ENCODE measurements at places on chromosomes 4 and X.

- no peak for DNase-seq
Measured at GRCh38 chr4:7295197-7295910, 103.0 kb downstream of the SORCS2 start.

DNA sequence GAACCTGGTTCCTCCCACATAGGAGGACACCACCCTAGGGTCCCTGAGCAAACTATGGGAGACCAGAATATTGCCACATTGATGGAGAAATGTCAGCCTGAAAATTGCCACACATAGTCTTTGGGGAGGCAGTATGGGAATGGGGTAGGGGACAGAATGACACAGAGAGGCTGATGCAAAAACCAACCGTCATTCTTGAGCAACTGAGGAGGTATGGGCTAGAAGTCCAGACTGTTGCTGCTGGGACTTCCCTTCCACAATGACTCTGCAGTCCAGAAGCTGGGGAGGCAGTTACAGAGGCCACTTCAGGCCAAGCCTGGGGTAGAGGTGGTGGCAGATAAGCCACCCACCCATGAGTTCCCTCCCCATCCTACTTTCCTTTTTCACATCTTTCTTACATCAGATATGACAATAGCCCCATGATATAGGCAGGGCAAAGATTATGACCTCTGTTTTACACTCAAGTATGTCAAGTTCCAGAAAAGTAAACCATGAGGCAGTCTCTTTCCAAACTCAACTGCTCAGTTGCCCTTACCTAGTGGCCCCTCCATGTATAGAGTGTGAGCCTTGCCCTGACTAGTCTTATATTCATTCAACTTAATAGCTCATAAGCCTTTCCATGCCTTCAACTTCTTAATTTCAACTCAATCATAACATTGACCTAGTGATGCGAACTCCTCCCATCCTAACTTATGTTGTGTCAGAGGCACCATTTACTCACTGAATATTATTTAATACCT is 41.7 kb downstream of the VSIG4 start:
- no peak for DNase-seq

GRCh38 chr4:153465615-153466080 is 512 bp upstream of the TMEM131L start:
- no peak for DNase-seq

GRCh38 chr4:28842271-28842670 is 1877.9 kb upstream of the PCDH7 start:
- DNase-seq = no peak

- DNase-seq = no peak
Measured at GRCh38 chrX:87679849-87680248, 162.2 kb downstream of the KLHL4 start.

- no peak for DNase-seq
Measured at GRCh38 chrX:124421898-124422655, 75.7 kb downstream of the SH2D1A start.

DNA sequence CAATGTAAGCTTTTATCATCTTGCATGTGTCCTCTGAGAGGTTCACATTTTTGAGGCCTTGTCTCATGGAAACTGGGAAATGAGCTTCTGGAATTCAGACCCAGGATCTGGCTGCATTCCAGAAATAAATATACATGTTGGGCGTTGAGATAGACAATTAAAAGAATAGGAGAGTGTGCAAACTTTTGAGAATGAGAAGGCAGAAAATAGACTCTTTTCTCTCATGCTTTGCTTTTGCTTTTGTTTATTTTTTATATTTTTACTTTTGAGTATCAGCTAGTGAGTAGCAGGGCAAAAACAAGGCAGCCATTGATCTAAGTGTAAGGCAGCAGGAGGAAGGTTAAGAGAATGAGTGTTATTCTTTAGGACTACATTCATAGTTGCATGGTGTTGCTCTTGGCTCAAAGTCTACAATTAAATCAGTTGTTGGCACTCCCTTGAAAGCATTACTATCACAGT is 12.4 kb downstream of the SHROOM3 start:
- DNase-seq = no peak

DNA sequence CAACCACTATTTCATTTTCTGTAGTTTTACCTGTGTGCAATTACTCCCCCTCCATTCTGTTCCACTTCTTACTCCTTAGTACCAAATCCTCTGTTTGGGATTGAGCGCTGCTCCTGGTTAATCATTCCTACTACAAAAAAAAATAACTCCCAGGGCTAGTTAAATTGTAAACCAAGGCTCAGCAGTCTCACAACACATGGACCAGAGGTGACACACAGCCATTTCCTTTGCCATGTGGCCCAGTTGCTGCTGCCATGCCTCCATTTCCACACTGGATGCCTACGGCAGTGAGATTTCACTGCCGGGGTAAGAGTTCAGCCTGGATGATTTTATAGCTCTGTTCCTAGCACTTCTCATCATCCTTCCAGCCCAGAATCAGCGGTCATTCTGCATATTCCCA is 107.2 kb downstream of the AKAP4 start:
- no peak for DNase-seq

- peak; percentile 31 for DNase-seq
Measured at GRCh38 chr4:110211007-110211769, 12.8 kb upstream of the ELOVL6 start.

GRCh38 chr4:23686169-23686897 is 203.5 kb downstream of the PPARGC1A start:
- DNase-seq = no peak

GRCh38 chr4:140808256-140808655 is 52.1 kb upstream of the TBC1D9 start:
- DNase-seq = no peak

GRCh38 chr4:103499094-103499493 is 220.7 kb downstream of the TACR3 start:
- no peak for DNase-seq

GRCh38 chrX:13257223-13258051 is 62.4 kb downstream of the ATXN3L start:
- no peak for DNase-seq

GRCh38 chr4:36024901-36025660 is 219.2 kb downstream of the ARAP2 start:
- DNase-seq = peak; percentile 75

DNA sequence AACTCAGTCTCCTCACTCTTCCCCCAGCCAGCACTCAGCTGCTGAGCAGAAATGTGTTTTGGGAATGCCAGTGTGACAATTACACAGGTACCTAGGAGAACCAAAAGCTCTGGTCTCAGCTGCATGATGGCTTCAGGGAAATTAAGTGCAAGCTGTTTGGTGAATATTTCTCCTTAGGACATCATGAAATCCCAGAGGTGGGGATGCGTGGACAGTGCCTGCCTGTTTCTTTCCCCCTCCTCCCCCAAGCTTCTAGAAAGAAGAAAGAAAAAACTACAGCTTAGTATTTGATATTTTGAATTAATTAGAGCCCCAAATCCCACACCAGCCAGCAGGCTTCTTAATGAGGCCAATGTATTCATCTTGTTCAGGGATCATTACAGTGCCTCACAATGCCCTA is 243.0 kb downstream of the IDS start:
- no peak for DNase-seq

GRCh38 chr4:184812651-184813181 is 13.1 kb downstream of the ACSL1 start:
- DNase-seq = no peak

- no peak for DNase-seq
Measured at GRCh38 chr4:145533961-145534360, 52.3 kb downstream of the SMAD1 start.

DNA sequence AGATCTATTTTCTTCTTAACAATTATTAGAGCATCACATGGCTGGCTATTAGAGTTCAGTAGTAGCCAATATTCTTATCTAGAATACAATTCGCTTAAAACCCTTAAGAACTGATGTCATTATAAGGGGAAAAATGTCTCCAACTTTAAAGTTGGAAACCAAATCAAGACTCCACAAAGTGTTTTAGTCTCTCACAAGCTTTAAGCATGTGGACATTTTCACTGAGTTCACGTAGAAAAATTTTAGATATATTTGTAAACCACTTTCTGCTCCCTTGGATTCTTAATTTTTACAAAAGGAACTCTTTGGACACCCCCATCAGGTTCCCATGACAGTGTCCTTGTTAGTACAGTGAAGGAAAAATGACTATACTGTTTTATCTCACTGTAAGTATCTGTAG is 123.9 kb upstream of the NAP1L5 start:
- no peak for DNase-seq

GRCh38 chr4:101274888-101275752 is 72.2 kb downstream of the PPP3CA start:
- DNase-seq = no peak

GRCh38 chrX:46354481-46354880 is 190.7 kb downstream of the ZNF674 start:
- no peak for DNase-seq

DNA sequence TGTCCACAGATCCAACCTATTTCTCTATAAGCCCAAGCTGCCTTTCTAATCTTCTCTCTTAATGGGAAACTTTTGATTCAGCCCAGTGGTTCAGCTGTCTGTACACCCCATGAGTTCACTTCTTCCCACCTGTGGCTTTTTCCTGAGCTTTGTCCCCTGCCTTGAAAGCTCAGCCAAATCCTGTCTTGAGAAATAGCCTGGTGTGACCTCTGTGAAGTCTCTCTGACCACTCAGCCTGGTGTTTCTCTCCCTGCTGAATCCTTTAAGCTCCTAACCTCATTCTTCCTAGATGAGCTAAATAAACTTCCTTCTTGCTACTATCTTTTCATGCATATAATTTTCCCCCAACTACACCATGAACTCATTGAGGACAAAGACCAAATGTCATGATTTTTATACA is 15.2 kb upstream of the HERC5 start:
- no peak for DNase-seq

DNA sequence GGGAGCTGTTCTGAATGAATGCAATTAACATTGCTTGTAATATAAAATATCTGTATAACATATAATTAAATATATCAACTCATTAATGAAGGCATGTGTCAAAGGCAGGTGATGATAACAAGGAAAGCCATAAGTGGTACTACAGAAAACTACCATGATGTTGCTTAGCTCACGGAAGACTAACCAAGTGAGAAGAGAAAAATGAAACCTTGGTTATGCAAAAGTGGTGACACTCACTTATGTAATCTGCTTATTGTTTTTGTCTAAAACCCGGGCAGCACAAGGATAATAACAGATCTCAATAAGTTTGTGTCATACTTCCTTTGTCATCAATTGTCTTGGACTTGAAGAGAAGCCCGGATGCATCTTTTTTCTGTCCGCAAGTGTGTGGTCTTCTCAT is 156.4 kb downstream of the HS6ST2 start:
- DNase-seq = no peak

DNA sequence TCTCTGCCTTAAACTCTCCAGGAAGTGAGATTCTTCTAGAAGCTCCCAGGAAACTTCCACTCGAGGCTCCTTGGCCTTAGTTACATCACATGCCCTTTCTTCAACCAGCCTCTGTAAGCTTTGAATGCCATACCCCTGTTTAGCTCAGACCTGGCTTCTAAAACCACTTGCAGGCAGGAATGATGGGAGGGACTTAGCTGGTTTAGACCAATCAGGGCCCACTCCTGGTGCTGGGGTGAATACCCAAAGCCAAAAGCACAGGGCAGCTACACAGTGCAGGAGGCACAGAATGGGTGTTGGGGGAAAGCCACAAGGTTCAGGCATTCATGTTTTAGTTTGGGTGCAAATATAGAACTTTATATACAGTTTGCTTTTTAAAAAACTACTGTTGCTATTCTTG is 296.2 kb downstream of the FRMPD4 start:
- DNase-seq = no peak

DNA sequence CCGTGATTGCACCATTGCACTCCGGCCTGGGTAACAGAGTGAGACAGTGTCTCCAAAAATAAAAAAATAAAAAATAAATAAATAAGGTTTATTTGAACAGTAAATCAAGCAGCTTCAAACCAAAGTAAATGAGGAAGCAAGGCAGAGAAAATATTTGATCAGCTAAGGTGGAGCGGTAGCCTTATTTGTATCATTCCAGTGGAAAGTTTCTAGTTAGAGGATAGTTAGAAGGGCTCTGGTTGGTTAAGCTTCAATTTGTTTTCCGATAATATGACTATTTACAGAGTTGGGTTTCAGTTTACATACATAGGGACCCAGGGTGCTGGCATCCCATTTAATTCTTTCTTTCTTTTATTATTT is 21.8 kb upstream of the OPHN1 start:
- no peak for DNase-seq

GRCh38 chrX:24761306-24761705 is 67.6 kb downstream of the POLA1 start:
- DNase-seq = no peak

- no peak for DNase-seq
Measured at GRCh38 chr4:144748814-144749555, 103.0 kb downstream of the HHIP start.

DNA sequence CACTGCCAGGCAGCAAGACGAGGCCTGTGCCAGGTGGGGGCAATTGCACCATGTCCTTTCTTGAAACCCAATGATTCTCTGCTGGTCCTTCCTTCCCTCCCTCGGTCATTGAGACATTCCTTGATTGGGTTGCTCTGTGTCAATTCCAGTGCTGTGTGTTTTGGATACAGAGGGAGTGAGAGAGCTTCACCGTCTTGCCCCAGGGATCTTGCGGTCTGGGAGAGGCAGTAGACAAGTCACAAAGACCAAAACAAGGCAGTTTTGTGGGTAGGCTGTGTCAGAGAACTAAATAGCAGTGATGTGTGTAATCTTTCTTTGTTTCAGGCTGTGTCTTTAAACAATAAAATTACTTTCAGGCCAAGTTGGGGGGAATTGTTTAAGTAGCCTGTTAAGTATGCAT is 38.8 kb upstream of the TADA2B start:
- DNase-seq = no peak

GRCh38 chr4:11620861-11621260 is 192.2 kb upstream of the HS3ST1 start:
- DNase-seq = no peak

- no peak for DNase-seq
Measured at GRCh38 chrX:113747274-113747973, 836.5 kb upstream of the HTR2C start.

DNA sequence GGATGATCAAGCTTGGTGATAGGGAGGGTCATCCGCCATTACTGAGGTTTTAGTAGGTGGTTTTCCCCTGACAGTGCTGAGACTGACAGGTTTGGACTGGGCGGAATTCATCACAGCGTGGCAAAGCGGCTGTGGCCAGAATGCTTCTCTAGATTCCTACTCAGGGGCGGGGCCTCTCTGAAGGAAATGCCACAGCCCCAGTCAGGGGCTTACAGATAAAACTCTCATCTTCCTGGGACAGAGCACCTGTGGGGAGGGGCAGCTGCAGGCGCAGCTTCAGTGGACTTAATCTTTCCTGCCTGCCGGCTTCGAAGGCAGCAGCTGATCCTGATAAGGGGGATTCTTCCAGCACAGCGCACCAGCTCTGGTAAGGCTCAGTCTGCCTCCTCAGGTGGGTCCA is 316.7 kb downstream of the RPA4 start:
- no peak for DNase-seq

DNA sequence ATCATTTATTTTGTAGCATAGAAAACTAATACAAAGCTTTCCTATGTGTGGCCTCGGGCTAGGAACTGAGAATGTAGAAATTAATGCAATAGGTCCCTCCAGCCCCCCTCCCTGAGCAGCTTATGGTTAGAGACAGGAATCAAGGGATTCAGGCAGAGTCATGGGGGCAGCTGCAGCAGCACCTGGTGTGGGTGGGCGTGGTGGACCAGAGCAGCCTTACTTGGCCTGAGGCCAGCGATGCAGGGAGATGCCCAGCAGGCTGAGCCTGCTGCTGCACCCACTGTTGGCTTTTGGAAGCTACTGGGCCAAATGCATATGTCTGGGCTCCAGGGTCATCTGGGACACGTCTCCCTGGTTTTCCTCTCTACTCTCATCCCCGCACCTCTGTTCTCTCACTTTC is 74.0 kb downstream of the STK32B start:
- DNase-seq = no peak

- DNase-seq = no peak
Measured at GRCh38 chr4:95857761-95858160, 17.9 kb downstream of the PDHA2 start.
